Uterus (tissue), 4 donors: ENCODE measurements at places on chromosomes 5 and 9.

- DNase-seq = no peak
Measured at GRCh38 chr9:83459830-83460229, 78.4 kb downstream of the FRMD3 start.

DNA sequence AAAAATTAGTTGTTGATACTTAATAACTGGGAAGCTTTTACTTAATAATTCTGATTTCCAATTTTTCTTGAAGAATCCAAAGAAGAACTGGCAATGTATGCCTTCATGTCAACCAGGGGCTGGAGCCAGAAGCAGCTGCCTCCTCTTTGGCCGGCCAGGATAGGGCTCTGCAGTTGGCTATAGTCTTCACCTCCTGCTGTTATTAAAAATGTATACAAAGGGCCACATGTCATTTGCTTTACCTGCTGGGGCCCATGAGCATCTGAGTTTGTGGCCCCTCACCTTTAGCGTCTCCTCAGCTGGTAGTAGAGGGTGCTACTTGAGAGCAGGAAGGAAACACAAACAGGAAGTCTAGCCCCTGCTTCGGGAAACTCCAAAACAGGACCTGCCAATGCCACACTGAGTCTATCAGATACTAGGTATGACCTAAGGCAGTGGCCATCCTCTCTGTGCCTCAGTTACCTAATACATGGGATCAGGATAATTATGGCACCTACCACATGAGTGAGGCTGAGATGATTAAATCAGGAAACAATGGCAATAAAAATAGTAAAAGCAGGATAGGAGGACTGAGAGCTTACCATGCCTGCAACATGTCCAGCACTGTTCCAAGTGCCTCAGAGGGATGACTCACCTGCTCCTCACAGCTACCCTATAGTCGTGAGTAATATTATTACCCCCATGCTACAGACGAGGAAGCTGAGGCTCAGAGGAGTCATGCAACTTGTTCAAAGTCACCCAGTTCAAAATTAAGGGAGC lies 21.3 kb downstream of the CCDC69 start:
- DNase-seq = no peak

- DNase-seq = no peak
Measured at GRCh38 chr9:19587678-19588077, 178.9 kb downstream of the ACER2 start.

GRCh38 chr5:179427676-179428056 lies 82.4 kb upstream of the ADAMTS2 start:
- DNase-seq = no peak

DNA sequence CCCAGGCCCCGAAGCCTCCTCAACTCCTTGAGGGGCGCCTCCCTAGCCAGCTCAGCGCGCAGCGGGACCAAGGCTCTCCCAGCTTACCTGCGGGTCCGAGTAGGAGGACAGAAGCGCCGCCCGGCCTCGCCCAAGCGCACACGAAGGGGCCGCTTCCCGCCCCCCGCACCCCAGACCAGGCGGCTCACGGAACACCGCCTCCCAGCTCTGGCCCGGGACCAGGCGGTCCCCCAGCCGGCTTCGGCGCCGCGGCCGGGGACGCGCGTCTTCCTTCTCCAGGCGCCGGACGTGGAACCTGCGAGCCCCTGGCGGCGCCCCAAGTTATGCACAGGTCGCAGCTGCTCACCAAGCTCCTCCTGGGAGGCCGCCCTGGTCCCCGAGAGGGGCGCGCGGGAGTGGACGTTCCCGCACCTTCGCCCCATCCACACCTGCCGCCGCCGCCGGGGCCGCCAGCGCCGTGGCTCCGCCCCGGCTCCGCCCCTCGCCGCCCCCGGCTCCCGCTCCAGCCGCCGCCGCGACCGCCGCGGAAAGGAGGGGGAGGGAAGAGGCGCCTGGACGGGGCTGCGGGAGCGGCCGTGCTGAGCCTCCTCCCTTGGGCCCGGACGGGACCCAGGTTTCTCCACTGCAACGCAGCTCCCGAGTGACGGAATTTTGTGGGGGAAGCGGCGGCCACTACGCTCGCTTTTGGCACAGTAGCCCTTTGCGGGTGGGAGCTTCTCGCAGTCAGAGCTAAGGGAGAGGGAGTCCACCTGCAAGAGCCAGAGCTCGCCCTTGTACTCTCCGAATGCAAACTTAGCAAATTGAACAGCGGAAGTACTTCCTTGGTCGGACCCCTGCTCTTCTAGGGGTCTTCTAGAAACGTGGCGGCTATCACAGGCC lies 77.5 kb upstream of the IFNE start:
- peak; percentile 20 for DNase-seq

- DNase-seq = no peak
Measured at GRCh38 chr5:117731446-117731845, 1156.8 kb upstream of the SEMA6A start.

- no peak for DNase-seq
Measured at GRCh38 chr5:175889910-175890684, 18.7 kb downstream of the CPLX2 start.
